ENCODE measurements at places on chromosomes 1 and 21.

- DNase-seq = no peak
Observed at GRCh38 chr1:221612047-221612777, 129.7 kb downstream of the DUSP10 start.

GRCh38 chr1:20883766-20884165, 96.7 kb upstream of the HP1BP3 start:
- DNase-seq = no peak

GRCh38 chr1:235511470-235512240, 7.4 kb upstream of the B3GALNT2 start:
- no peak for DNase-seq

- no peak for DNase-seq
Observed at GRCh38 chr1:9735800-9736199, 84.3 kb downstream of the PIK3CD start.

GRCh38 chr1:17053086-17053684, 647 bp downstream of the SDHB start:
- DNase-seq = no peak

DNA sequence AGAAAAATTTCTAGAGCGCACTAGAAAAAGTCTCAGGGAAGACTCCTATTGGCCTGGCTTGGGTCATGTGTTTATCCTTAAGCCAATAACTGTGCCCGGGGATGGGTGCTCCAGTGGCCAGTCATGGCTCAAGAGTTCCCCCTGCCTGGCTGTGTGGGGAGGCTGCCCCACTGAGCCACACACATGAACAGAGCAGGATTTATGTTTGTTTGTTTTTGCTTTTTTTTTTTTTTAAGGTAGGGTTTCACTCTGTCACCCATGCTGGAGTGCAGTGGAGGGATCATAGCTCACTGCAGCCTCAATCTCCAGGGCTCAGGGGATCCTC, 21.8 kb downstream of the EDN2 start:
- no peak for DNase-seq

DNA sequence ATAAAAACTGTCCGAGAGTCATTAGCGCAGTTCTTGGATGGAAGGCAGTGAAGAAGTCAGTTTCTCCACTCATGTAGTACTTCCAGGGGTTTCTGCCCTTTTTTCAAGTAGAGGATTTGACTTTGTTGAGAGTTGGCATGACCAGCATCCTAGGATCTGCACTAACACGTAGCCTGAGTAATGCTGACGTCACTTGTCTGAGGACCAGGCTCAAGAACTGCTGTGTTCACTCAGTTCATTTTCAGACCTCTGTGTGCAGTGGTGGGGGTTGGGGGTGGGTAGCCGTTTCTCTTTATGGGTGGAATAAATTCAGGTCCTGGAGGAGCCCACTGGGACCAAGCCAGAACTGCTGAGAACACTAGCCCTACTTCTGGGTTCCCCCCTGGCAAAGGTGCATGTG, 53.3 kb downstream of the MRPS6 start:
- DNase-seq = no peak

- no peak for DNase-seq
Observed at GRCh38 chr1:7335224-7335879, 435.7 kb upstream of the VAMP3 start.

DNA sequence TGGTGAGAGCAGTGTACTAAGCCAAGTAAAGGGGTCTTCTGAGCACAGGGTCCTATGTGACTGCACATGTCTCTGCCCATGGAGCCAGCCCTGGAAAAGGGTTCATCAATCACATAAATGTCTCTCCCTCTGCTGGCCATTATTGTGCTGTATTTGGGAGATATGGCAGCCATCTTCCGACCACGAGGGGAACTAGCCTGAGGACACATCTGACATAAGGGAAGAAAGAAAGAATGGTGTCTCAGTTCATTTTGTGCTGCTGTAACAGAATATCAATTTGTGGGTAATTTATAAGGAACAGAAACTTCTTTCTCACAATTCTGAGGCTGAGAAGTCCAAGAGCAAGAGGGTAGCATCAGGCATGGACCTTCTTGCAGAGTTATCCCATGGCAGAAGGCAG, 55.1 kb upstream of the GJA5 start:
- DNase-seq = no peak

GRCh38 chr1:21292984-21293536, 2.8 kb upstream of the ECE1 start:
- DNase-seq = no peak

DNA sequence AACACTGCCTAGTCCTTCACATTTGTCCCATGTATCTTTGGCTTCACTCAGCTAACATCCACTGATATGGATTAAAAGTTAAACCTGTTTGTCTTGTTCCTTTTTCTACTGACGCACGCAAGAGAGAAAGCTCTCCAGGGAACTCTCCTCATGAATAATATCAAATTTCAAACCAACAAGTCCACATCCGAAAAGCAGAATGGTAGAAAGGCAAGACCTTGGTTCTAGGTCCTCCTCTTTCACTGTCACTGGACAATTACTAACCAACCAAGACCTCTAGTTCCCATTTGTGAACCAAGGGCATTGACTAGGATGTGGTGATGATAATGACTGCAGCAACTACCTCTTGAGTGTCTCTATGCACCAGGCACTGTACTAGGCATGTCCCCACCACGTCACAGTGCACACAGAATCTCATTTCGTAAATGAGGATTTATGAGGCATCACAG, 8.4 kb downstream of the PLPP3 start:
- DNase-seq = no peak

DNA sequence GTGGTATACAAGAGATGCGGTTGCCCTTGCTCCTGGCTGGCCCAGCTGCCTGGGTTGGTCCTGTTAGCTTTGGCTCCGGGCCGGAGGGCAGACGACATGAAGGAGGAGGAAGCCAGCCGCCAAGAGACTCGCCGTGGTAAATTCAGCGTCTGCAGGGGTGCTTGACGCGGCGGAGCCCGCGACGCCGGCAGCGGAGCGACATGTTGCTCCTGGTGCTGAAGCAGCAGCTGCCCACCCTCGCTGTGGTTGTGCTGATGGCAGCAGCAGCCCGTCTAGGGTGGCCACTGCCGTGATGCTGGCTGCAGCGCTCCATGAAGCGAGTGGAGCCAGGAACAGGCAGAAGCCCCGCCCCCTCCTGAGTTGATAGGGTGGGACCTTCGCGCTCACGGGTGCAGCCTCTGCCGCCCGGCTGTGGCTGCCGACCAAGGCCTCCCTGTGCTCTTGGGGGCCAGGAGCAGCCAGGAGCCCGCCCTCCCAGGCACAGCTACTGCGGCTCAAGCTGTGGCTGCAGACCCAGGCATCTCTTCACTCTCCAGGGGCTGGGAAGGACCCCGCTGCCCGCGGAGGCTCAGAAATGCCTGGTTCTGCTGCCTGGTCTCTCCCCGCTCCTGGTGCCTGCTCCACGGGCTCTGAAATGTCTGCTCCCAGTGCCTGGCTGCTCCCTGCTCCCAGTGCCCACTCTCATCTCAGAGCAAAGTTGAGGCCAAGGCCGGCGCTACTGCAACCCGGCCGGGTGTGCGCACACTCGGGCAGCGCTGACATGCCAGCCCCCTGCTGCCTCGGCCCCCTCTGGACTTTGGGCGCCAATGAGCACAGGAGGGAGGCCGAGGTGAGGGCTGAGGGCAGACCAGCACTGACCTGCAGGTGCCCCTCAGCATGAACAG, 4.4 kb upstream of the ZNF692 start:
- DNase-seq = peak; percentile 64

- no peak for DNase-seq
Observed at GRCh38 chr1:932776-933602, 9.3 kb downstream of the SAMD11 start.

DNA sequence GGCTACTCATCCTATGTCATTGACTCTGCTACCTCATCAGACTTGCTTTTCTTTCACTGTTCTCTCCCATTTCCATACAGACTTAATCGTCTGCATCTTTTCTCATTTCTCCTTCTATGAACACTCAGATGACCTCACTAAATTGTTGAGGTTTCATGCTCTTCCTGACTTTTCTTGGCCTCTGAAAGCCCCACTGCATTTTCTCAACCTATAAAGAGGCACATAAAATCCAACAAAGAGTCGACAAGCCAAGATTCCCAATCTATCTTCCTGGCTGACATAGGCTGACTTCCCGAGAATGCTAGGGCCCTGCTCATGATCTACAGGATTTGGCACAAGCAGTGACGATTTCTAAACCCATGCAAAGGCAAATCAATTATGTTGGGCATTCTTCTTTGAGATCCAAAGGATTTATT, 280.8 kb upstream of the DPYD start:
- DNase-seq = no peak

GRCh38 chr1:8976338-8976737, 30.7 kb downstream of the CA6 start:
- DNase-seq = no peak

- DNase-seq = no peak
Observed at GRCh38 chr21:42593007-42593814, 60.2 kb upstream of the PDE9A start.

GRCh38 chr21:44555200-44555875, 3.3 kb downstream of the KRTAP10-3 start:
- no peak for DNase-seq

GRCh38 chr1:221902961-221903360, 161.1 kb upstream of the DUSP10 start:
- no peak for DNase-seq

GRCh38 chr1:234528074-234528865, 49.3 kb upstream of the TARBP1 start:
- no peak for DNase-seq

DNA sequence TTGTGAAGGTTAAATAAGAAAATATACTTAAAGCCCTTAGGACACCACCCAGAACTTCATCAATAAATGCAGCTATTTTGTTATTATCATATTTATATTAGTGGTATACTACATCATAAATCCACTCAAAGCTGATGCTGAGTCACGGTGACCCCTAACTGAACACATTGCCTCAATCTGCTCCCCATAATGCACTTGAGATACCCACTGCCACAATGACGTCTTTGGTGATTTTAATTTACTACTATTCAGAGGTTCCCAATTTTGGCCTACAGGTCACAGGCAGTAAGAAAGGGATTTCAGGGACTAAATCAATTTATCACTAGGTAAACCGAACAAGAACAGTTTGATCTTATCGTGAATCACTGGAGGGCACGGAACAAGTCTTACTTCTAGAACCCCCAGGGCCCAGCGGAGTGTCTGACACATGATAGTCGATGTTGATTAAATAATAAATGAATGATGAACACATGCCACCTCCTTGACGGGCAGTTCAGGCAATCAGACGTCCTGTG, 493 bp upstream of the CHD1L start:
- DNase-seq = no peak

DNA sequence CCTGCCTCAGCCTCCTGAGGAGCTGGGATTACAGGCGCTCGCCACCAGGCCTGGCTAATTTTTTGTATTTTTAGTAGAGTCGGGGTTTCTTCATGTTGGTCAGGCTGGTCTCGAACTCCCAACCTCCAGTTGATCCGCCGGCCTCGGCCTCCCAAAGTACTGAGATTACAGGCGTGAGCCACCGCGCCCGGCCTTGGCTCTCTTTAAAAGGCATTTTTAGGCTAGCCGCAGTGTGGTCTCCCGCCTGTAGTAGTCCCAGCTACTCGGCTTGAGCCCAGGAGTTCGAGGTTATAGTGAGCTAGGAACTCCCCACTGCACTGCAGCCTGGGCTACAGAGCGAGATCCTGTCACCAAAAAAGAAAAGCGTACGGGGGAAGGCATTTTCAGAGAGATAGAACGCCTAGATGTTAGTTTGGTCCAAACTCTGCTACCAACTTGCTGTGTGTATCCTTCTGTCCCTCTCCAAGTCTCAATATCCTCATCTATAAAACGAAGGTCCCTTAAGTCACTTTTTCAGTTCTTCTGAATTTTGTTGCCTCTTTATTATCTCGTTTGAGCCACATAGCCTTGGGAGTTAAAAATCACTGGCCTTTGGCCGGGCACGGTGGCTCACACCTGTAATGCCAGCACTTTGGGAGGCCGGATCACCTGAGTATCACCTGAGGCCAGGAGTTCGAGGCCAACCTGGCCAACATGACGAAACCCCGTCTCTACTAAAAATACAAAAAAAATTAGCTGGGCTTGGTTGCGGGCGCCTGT, 734 bp downstream of the MED18 start:
- no peak for DNase-seq

DNA sequence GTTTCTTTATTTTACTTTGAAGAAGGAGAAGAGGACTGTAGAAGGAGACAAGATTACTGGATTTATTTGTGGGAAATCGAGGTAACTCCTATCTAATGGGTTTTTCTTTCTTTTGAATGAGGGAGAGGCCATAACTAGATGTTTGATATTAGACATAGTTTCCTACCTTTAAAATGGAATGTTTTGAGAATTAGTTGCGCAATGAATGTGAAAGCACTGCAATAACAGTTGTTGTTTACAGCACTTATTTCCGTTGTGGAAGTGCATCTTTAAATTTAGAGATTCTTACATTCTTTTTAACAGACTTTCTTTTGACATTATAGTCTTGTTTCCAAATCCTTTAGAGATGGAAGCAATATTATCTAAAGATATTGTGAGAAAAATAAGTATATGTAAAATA, 229.0 kb downstream of the SRGAP2C start:
- DNase-seq = no peak

DNA sequence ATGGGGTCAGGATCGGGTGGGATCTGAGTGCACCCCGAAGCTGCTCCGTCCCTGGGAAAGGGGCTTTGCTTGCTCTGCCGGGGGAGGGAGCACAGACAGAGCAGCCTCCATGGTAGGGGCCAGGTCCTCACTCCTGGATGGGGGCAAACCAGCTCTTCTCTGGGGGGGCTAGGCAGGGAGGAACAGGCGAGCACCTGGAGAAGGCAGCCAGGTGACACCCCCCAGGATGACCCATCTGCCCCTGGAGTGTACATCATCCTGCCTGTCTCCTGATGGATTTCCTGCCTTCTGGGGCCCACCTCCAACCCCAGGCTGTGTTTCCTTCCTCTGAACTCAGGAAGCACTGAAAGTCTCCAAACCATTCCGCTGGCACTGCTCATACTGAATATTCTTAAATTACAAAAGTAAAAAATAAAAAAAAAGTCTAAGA, 248.0 kb downstream of the RHOU start:
- no peak for DNase-seq

DNA sequence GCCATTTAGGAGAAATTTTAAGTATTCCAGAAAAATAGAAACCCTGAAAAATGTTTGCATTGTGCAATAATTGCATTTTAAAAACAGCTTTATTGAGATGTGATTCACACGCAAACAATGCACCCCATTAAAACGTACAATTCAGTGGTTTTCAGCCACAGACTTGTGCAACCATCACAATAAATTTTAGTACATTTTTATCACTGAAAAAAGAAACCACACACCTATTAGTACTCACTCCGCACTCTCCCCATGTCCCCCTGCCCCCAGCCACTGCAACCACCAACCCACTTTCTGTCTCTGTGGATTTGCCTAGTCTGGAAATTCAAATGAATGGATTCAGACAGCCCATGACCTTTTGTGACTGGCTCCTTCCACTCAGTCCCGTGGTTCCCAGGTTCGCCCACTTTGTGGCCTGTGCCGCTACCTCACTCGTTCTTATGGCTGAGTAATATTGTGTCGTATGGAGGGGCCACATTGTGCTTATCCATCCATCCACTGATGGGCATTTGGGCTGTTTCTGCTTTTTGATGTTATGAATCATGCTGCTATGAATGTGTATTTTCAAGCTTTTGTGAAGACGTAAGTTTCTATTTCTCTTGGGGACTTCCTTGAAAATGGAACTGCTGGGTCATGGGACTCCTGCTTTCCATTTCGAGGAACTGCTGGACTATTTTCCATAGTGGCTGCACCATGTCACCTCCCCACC, 147.7 kb upstream of the ARHGEF16 start:
- DNase-seq = no peak
